ENCODE measurements at places on chromosomes 7 and 10. TPM values are rescaled to one million over a fixed set of nuclear protein-coding genes. Genes with fewer than 3 reads are reported as not detected.

GRCh38 chr10:71618598-71618997 lies 101.0 kb downstream of the C10orf105 start:
- DNase-seq = no peak

- no peak for DNase-seq
These were observed 100.6 kb downstream of the GPR26 start for GRCh38 chr10:123766761-123767160.

DNA sequence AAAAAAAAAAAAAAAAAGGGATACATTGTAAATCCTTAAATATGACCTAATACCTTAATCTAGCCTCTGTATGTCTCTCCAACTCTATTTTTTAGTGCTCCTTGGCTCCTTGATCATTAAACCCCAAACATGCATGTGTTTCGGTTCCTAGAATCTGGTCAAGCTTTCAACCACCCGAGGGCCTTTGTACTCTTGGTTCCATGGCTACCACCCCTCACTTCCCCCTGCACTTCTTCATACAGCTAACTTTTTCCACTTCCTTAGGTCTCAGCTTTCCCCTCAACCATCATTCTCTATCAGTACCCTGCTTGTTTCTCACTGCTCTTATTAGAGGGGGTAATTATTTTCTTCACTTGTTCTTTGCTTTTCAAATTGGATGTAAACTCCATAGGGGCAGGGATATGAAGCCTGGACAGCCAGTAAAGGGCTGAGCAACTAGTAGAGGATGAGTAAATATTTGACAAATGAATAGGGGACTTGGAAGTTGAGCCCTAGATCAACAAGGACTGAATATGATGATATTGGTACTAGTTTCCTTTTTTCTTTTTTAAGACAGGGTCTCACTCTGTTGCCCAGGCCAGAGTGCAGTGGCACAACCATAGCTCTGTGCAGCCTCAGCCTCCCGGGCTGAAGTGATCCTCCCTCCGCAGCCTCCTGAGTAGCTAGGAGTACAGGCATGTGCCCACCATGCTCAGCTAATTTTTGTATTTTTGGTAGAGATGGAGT lies 4.3 kb upstream of the GDI2 start:
- DNase-seq = no peak

GRCh38 chr10:110872145-110872983 lies 636 bp downstream of the PDCD4 start:
- peak; percentile 60 for DNase-seq

The GSTK1 gene
- polyA plus RNA-seq = 188 TPM

- no peak for DNase-seq
These were observed 4.9 kb upstream of the CALCR start for GRCh38 chr7:93579431-93579830.

The ZNF467 gene
- 28.8 TPM for polyA plus RNA-seq

The SRRM3 gene
- polyA plus RNA-seq = 0.66 TPM

The NEUROD6 gene
- not detected for polyA plus RNA-seq

The SLC39A12 gene
- not detected for polyA plus RNA-seq

The DRGX gene
- not detected for polyA plus RNA-seq

- no peak for DNase-seq
These were observed 43.0 kb upstream of the NMT2 start for GRCh38 chr10:15211464-15211979.

The IFIT1B gene
- polyA plus RNA-seq = 0.17 TPM

GRCh38 chr7:51280156-51280555 lies 36.5 kb downstream of the COBL start:
- DNase-seq = no peak

- DNase-seq = no peak
These were observed 5.7 kb upstream of the ZNF862 start for GRCh38 chr7:149832332-149833041.

GRCh38 chr10:78764436-78764835 lies 304.3 kb upstream of the ZMIZ1 start:
- DNase-seq = no peak

DNA sequence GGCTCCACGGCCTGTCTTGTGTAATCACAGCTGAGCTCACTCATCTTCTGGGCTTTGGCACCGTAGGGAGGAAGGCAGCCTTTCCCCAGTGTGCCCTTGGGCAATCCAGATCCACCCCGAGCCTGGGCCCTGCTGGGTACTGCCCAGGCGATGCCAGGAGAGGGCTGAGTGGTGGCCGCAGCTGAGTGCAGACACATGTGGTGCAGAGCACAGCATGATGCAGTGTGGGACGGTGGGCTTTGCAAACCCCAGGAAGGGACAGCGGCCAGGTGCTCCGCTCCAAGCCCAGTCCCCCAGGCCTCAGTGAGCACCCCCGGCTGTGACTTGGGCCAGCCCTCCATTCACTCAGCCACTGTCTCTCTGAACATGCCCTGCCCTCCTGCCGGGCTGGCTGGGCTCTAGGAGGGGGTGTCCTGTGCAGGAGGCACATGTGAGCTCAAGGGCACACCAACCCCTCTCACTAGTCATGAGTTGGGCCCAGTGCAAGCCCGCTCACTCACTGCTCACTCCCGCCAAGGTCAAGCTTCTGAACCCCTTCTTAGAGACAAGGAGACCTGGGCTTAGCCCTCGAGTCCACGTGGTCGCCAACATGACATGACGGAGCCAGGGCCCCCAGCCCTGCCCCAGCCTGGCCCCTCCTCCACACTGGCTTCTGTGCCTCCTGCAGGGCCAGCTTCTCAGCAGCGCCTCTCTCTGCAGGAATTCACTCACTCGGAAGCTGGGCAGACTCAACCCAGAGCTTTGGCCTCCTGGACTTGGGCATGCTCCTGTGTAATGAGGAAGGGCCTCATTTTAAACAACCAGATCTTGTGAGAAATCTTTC lies 77.5 kb upstream of the INSIG1 start:
- no peak for DNase-seq

The CPA4 gene
- 0.37 TPM for polyA plus RNA-seq

DNA sequence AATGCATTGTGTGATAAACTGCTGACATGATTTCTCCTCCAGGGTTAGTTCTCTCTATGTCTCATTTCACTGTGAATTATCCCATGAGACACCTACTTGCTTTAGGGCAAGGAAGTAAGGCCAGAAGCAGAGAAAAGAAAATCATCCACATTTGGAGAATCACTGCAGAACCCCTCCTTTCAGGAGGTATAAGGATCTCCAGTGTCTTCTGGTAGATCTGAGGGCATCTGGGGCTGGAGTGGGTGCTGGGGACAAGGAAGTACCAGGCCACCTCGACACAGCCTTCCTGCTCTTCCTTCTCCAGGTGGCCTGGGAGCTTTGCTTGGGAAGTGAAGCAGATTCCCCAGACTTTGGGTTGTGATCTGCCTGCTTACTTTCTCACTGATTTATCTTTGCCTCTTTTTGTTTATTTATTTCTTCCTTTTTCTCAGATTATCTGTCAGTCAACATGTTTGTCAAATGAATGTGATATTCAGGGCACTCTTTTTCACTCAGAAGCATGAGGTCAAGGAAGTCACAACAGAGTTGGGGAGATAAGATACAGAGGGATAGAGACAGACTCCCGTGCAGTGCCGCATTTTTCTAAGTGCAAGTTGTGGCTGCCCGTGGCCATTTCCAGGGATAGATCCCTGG lies 12.4 kb upstream of the CAMK2G start:
- DNase-seq = no peak

DNA sequence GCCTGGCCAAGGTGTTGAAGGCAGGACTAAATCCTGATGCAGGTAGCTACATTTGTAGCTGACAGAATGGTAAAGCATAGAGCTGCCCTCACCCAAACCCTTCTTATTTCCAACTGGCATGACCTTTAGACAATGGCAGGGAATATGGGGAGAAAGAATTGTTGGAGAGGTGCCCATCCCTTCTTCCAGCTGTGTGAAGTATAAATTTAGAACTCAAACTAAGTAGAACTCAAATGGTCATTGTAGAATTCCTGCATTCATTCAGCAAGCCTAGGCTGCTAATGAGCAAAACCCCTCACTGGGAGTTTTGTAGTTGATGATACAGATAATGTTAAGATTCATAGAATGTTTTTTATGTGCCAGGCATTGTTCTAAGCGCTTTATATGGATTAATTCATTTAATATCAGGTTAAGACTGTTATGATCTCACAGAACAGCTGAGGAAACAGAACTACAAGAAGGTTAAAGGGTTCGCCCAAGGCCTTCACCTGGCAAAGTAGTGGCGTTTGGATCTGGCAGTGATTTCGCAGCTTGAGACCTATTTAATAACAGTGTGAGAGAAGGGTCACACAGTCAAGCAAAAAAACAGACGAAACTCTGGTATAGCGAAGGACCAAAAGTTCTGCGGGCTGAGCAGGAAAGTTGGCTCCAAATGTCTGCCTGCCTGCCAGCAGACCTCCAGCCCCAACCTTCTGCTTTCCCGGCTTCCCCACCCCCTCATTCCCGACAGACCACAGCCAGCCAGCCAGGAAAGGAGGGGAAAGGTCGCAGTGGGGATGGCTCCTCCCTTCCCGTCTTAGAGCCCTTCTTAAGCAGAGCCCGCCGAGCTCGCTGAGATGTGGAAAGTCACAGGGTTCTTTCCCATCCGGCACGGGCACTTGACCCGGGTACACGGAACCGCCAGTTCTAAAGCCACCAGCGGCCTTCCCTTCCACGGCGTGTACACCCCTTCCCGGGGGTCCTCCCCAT lies 1.6 kb upstream of the HILPDA start:
- peak; percentile 74 for DNase-seq

DNA sequence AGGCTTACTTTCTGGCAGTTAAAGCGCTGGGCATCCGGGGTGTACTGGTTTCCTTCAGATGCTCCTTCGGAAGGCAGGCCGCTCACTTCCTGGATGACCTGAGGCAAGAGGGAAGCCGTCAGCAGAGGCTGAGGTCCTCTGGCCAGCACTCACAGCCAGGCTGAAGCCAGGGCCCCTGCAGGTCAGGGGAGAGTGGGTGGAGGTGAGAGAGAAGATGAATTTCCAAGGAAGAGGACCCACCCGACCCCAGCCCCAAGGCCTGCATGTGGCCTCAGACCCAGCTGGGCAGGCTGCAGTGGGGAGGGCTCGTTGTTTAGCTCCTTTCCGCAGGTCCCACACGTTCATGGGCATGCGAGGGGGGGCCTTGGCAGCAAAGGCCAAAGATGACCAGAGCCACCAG lies 71.3 kb downstream of the VWA2 start:
- DNase-seq = no peak

DNA sequence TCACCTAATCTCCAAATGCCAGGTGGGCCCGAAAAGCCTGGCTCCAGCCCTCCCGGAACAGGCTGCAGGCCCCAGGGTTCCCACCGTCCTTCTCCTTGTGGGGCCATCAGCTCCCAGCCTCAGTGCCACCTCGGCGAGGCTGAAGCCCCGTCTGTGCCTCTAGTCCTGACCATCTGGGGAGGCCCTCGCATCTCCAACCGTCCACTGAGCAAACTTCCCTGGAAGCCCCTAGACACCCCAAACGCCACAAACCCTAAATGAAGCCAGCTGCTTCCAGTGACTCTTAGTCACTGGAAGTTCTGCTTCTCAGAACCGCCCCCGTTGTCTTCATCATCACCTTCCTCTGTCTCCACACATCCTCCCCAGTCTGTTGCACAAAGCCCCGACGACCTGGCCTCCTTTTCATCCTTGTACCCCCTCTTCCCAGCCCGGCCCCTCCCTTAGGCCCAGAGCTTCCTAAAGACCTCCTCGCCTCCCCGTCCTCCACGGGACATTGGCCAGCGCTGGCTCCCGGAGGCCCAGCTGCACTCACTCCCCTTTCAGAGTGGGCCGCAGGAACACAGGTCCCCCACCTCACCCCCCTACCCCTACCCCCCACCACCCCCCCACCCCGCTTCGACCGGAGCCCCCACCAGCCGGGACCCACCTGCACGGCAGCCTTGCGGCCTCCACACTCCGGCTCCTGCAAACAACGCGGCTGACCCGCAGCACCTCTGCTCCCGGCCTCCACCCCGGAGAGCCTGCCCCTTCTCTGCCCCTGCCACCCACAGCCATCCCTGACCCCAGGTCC lies 1.1 kb upstream of the DIP2C start:
- no peak for DNase-seq

The CLCN1 gene
- 0.10 TPM for polyA plus RNA-seq

- DNase-seq = no peak
These were observed 110.3 kb upstream of the ARID5B start for GRCh38 chr10:61791216-61791615.

The HDAC9 gene
- 12.8 TPM for polyA plus RNA-seq

The MSANTD7 gene
- 17.8 TPM for polyA plus RNA-seq

DNA sequence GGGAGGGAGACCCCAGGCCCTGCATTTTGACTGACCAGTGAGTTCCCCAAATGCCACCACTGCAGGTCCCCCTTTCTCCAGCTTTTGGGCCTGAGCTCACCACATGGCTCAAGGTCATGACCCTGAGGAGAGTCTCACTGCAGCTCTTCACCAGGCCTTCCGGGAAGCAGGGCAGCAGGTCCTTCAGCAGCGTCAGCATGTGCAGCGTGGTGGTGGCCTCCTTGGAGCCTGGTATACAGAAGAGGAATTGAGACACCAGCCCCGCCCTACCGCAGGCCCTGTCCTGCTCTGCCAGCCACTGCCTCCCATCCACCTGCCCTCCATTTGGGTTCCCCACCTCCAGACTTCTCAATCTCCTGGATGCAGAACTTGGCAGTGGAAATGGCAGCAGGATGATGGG lies 13.0 kb downstream of the RRP12 start:
- no peak for DNase-seq

- no peak for DNase-seq
These were observed 212.2 kb downstream of the CUX1 start for GRCh38 chr7:102029616-102030015.

- no peak for DNase-seq
These were observed 25.1 kb downstream of the GALNT11 start for GRCh38 chr7:152050547-152050971.

DNA sequence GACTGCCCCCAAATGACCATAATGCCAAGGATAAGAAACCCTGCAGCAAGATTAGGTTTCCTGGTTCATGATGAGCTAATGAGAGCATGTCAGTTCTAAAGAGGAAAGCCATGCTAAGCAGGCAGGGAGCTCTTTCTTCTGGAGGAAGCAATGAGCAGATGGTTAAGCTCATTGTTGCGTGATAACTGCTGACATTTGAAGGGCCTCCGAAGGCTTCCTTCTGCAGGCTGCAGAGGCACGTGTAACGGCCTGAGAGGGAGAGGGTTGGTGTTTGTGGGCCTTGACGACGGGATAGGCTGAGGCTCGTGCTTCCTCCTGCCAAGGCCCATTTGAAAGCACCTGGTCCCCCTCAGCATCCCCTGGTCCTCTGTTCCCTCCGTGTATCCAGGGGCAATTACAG lies 63.5 kb upstream of the BTBD16 start:
- DNase-seq = peak; percentile 42

DNA sequence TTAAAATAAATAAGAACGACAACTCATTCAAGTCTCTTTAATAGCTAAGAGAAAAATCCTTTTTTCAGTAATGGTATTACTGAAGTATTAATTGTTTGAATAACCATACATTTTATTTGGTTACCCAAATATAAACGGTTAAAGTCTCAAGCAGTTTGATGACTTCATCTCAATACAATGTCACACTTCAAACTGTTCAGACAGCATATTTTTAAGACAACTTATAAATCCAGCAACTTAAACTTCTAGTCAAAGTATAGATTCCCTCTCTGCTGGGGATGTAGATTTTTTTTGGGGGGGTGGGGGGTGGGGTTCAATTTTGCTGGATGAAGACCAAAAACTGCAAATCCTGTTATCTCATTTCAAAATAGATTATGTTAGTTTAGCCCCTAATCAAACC lies 42.0 kb downstream of the GNA12 start:
- DNase-seq = no peak

GRCh38 chr7:94050046-94050445 lies 45.9 kb upstream of the BET1 start:
- DNase-seq = no peak

The DGKB gene
- 2.8 TPM for polyA plus RNA-seq

The TMEM273 gene
- polyA plus RNA-seq = 3.0 TPM

Data from left renal pelvis (tissue), 4 donors.